ENCODE measurements at places on chromosomes 6 and 20.

DNA sequence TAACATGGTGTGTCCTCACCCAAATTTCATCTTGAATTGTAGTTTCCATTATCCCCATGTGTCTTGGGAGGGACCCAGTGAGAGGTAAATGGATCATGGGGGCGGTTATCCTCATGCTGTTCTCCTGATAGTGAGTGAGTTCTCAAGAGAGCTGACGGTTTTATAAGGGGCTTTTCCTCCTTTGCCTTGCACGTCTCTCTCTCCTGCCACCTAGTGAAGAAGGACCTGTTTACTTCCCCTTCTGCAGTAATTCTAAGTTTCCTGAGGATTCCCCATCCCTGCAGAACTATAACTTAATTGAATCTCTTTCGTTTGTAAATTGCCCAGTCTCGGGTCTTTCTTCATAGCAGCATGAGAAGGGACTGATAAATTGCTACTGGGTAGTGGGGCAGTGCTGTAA lies 789.3 kb downstream of the FRK start:
- DNase-seq, result no peak

GRCh38 chr6:106097411-106098231 lies 11.5 kb downstream of the PRDM1 start:
- DNase-seq, result no peak

DNA sequence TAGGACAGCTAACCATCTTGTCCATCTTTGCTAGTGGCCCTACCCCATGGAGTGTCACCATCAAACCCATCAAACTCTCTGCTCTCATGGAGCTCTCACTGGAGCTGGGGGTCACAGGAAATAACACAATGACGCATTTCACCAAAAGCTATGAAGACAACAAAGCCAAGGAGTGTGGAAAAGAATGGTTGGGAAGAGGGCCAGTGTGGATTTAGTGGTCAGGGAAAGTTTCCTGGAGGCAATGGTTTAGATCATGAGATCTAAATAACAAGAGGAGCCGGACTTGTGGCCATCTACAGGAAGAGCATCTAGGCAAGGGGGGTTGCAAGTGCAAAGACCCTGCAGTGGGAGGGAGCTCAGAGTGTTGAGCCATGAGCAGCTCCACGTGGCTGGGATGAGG lies 189.5 kb downstream of the BMP7 start:
- no peak for DNase-seq

GRCh38 chr20:4613718-4614620 lies 107.7 kb upstream of the PRND start:
- peak; percentile 75 for DNase-seq

DNA sequence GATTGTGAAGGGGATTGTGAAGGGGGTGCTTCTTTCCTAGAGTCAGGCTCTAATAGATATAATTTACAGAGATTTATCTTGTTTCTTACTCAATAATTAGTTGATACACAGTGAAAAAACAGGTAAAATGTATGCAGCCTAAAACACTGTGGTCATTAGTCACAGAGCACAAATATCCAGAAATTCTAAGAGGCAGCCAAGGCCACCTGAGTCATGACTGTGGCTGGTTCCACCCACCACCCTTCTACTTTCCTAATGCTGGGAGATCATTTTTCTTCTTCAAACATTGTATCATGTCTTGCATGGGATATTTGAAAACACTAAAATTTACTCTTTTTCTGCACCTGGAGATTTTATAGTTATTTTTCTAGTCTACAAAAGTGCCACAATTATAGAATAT lies 181.6 kb downstream of the OTOR start:
- no peak for DNase-seq

GRCh38 chr6:130368576-130368975 lies 2.8 kb downstream of the TMEM200A start:
- DNase-seq, result no peak

Measured in head of caudate nucleus (tissue), 42 donors.